ENCODE measurements at places on chromosomes 2 and 18.

- DNase-seq, result peak; percentile 27
- no peaks in the 10 kb centered on the region for H3K4me1 ChIP-seq
- no peaks in the 10 kb centered on the region for H3K36me3 ChIP-seq
- H3K4me3 ChIP-seq, result no peak overlapping the region
Observed at GRCh38 chr2:204072443-204073324, 136.1 kb downstream of the ICOS start.

GRCh38 chr2:108580050-108580449 is 45.8 kb downstream of the LIMS1 start:
- peaks cover 15% of the 10 kb centered on the region for H3K4me1 ChIP-seq
- no peak for DNase-seq
- H3K4me3 ChIP-seq, result no peak overlapping the region
- no peaks in the 10 kb centered on the region for H3K27me3 ChIP-seq

GRCh38 chr2:136234261-136234660 is 116.3 kb upstream of the CXCR4 start:
- H3K27me3 ChIP-seq, result no peaks in the 10 kb centered on the region
- H3K36me3 ChIP-seq, result no peaks in the 10 kb centered on the region
- peaks cover 47% of the 10 kb centered on the region for H3K4me1 ChIP-seq
- peak overlapping the region; percentile 45 for H3K27ac ChIP-seq
- DNase-seq, result peak; percentile 84

- peaks cover 14% of the 10 kb centered on the region for H3K4me1 ChIP-seq
- no peaks in the 10 kb centered on the region for H3K27me3 ChIP-seq
- peak; percentile 73 for DNase-seq
- H3K36me3 ChIP-seq, result no peaks in the 10 kb centered on the region
- H3K4me3 ChIP-seq, result no peak overlapping the region
- peak overlapping the region; percentile 8 for H3K27ac ChIP-seq
Observed at GRCh38 chr2:228446734-228447133, 265.2 kb upstream of the SPHKAP start.

DNA sequence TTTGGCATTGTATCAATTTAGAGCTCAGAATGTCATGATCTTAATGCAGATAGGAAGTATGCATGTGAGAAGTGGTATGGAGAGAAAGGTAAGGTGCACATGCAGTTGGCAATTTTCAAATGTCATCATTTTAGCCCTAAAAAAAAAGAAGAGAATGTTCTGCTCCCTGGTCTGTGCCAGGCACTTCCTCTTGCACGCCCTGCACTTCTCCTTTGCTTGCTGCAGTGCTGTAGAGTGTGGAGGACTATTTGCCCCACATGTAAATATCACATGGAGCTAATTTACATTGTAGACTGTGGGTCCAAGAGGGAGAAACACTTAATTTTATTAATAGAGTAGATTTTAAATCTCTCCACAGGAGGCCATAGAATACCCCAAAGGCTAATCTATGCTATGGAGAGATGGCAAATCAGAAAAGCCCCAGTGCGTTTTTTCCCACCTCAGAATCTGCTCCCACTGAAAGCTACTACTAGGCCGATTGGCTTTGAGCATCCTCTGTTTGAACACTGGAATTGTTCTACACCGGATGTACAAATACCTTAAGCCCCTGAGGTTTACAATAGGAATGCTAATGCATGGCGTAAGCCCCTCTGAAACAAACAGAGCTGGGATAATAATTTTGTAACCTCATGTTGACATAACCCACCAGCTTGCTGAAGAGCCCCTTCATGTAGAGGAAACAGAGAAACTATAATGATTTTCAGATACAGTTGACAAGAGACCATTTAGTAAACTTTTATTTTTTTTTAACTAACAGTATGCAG is 137.2 kb upstream of the KLHL14 start:
- no peaks in the 10 kb centered on the region for H3K27me3 ChIP-seq
- H3K27ac ChIP-seq, result no peak overlapping the region
- no peak for DNase-seq
- H3K36me3 ChIP-seq, result no peaks in the 10 kb centered on the region
- H3K4me3 ChIP-seq, result no peak overlapping the region

DNA sequence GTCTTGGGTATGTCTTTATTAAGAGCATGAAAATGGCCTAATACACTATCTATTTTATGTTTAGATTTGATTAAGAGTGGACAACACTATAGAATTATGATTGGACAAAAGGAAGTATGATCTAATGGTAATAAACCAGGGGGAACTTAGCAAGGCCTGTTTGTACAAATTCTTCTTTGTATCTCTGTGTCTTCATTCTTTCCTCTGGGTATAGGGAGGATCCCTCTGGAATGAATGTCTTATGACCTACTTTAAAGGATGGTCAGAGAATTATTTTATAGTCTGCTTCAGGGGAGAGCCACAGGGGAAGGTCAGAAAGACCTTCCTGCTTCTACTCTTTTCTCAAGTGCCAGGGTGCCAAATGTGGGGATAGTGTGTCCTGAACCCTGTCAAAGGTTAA is 42.8 kb upstream of the FANCL start:
- H3K27ac ChIP-seq, result no peak overlapping the region
- no peaks in the 10 kb centered on the region for H3K36me3 ChIP-seq
- no peaks in the 10 kb centered on the region for H3K4me1 ChIP-seq
- H3K4me3 ChIP-seq, result no peak overlapping the region

GRCh38 chr18:69484699-69485396 is 84.2 kb downstream of the DOK6 start:
- no peaks in the 10 kb centered on the region for H3K27me3 ChIP-seq
- DNase-seq, result no peak
- no peaks in the 10 kb centered on the region for H3K4me1 ChIP-seq
- H3K4me3 ChIP-seq, result no peak overlapping the region
- no peak overlapping the region for H3K27ac ChIP-seq

DNA sequence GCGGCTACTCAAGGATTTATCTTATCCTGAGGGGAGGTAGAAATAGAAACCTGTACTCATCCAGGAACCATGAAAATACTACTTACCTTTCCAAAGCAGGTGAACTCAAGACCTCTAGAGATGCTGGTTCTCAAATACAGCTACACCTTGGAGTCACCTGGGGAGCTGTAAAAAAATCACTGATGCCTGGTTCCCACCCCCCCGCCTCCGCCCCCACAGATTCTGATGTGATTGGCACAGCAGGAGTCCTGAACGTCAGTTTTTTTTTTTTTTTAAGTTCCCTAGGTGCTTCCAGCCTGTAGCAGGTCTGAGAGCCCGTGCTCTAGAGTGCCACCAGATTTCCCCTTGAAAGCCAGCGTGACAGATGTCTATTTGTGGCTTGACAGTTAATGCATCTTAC is 113.6 kb downstream of the MRO start:
- no peak overlapping the region for H3K27ac ChIP-seq
- DNase-seq, result no peak
- no peak overlapping the region for H3K4me3 ChIP-seq
- H3K36me3 ChIP-seq, result no peaks in the 10 kb centered on the region
- no peaks in the 10 kb centered on the region for H3K27me3 ChIP-seq

- H3K4me3 ChIP-seq, result no peak overlapping the region
- no peak for DNase-seq
- no peaks in the 10 kb centered on the region for H3K4me1 ChIP-seq
- H3K36me3 ChIP-seq, result peaks cover 37% of the 10 kb centered on the region
- H3K27me3 ChIP-seq, result no peaks in the 10 kb centered on the region
Observed at GRCh38 chr2:70160545-70160944, 30.3 kb downstream of the C2orf42 start.

DNA sequence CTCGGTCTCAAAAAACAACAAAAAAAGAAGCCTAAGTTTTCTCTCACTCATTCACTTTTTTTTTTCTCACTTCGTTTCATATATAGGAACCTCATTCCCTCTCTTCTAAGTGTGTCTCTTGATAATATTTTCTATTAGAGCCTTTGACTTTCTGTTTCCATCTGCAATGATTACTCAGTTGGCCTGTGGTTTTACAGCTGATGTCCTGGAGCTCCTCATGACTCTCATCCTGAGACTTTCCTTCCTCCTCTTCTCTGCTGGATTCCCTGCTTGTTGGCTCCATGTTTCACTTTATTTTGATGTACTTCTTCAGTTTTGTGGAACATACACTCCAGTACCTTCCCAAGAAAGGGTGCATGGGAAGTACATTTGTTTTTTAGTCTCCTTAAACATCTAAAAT is 154.2 kb upstream of the GATA6 start:
- DNase-seq, result no peak
- H3K27ac ChIP-seq, result no peak overlapping the region
- H3K27me3 ChIP-seq, result no peaks in the 10 kb centered on the region
- H3K36me3 ChIP-seq, result no peaks in the 10 kb centered on the region
- no peaks in the 10 kb centered on the region for H3K4me1 ChIP-seq
- H3K4me3 ChIP-seq, result no peak overlapping the region

DNA sequence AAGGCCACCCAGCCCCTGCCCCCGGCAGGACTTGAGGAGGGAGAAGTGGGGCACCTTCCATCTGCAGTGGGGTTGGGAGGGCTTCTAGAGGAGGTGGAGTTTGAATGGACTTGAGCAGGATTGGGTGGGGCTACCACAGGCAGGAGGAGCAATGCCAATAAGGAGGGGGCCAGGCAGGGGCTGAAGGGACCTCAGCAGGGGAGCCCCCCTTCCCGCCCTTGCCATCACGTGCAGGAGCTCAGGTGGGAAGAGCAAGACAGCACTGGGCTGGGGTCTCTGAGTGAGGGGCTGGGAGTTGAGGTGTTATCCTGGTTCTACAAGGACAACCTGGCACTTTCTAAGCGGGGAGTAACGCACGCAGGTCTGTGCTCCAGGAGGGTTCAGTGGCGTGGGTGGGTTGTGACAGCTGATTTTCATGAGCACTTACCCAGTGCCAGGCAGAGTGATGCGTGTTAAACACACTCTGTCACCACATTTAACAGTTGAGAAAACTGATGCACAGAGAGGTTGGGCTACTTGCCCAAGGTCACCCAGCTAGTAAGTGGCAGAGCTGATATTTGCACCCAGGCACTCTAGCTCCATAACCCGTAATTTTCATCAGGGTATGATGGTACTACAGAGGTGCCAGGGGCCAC is 4.8 kb downstream of the CHRND start:
- H3K4me1 ChIP-seq, result peaks cover 7% of the 10 kb centered on the region
- peaks cover 19% of the 10 kb centered on the region for H3K36me3 ChIP-seq
- no peak overlapping the region for H3K4me3 ChIP-seq
- H3K27me3 ChIP-seq, result no peaks in the 10 kb centered on the region

DNA sequence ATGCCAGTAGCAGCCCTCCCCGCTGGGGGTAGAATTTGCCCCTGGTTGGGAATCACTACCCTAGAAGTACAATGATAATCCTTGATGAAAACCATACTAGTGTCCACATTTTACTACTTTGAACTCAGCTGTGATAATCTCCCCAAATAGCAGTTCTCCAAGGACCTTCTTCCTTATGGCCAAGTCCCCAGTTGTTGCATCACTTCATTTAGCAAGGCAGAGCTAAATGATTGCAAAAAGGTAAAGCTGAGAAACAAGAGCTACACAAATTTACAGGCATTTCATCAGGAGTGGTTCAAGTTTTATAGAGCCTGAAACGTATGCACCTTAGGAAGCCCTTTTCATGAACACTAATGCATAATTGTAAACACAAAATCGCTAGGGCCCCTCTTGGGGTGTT is 44.9 kb upstream of the REL start:
- no peaks in the 10 kb centered on the region for H3K36me3 ChIP-seq
- no peak overlapping the region for H3K4me3 ChIP-seq
- DNase-seq, result no peak
- no peaks in the 10 kb centered on the region for H3K27me3 ChIP-seq

DNA sequence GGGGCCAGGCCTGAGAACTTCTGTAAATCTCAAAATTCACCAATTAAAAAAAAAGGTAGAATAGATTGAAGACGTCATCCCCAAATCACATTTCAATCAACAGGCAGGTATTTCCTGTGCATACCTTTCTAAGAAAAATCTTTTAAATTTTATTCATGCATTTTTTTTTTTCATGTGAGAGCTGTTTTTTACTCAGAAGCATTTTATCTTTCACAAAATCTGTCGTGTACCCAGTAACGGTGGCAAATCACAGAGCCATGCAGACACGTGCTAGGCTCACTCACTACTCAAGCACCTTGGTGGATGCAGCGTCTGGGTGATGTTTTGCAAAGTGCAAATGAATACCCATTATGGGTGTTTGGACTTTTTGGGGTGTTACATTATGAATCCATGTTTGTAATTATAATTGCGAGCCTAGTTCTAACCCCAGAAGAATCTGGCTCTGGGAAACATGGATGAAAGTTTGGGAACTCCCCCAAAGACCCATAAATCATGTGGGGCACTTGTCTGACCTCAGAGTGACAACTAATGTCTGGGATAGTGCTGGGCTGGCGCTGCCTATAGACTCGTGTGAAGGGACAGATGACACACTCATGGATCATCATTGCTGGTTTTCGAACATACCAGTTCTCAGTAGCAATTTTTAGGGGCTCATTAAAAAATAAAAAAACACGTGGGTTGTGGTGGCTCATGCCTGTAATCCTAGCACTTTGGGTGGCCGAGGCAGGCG is 335.2 kb downstream of the LPIN1 start:
- no peak overlapping the region for H3K27ac ChIP-seq
- no peaks in the 10 kb centered on the region for H3K27me3 ChIP-seq
- H3K4me3 ChIP-seq, result no peak overlapping the region
- H3K4me1 ChIP-seq, result peaks cover 13% of the 10 kb centered on the region
- DNase-seq, result no peak

GRCh38 chr2:192060161-192060560 is 134.6 kb downstream of the TMEFF2 start:
- no peak overlapping the region for H3K27ac ChIP-seq
- H3K27me3 ChIP-seq, result no peaks in the 10 kb centered on the region
- H3K4me1 ChIP-seq, result no peaks in the 10 kb centered on the region
- no peak overlapping the region for H3K4me3 ChIP-seq
- no peaks in the 10 kb centered on the region for H3K36me3 ChIP-seq

Measured in SJCRH30 (cell line).